COR-L47 (cell line): ENCODE measurements at places on chromosomes 4 and X.

DNA sequence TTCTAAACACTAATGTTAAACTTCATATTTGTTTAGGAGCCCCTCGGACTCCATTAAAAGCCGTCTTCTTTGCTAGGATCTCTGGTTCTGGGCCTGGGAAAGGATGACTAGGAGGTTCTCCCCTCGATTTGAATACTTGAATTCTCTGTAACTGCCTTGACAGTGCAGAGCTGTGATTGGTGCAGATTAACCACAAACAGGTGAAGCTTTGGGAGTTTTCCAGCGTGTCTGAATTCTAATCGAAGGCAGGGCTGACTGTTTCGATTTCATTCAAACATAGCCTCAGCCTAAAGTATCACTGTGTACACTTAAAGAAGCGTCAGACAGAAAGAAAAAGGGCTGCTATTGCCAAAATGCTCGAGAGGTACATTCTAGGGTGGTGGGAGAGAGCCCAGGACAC, 29.0 kb downstream of the TFDP3 start:
- DNase-seq, result no peak

DNA sequence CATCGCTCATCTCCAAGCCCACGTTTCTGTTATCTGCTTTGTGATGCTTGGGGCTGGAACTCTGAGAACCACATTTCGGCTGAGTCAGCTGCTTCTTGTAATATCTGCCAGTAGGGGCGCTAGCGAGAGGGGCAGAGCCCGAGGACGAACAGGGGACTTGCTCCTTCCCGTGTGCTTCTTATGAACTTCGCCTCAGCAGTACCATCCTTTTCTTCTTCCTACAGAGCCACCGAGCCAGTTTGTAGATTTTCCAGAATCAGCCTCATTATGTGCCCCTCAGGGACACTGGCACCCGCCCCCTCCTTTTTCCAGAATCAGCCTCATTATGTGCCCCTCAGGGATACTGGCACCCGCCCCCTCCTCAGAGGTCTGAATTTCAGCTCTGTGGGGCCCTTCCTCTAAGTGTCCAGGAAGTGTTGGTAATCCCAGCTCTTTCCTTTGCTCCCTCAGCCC, 441.7 kb upstream of the RASGEF1B start:
- DNase-seq, result peak; percentile 13

DNA sequence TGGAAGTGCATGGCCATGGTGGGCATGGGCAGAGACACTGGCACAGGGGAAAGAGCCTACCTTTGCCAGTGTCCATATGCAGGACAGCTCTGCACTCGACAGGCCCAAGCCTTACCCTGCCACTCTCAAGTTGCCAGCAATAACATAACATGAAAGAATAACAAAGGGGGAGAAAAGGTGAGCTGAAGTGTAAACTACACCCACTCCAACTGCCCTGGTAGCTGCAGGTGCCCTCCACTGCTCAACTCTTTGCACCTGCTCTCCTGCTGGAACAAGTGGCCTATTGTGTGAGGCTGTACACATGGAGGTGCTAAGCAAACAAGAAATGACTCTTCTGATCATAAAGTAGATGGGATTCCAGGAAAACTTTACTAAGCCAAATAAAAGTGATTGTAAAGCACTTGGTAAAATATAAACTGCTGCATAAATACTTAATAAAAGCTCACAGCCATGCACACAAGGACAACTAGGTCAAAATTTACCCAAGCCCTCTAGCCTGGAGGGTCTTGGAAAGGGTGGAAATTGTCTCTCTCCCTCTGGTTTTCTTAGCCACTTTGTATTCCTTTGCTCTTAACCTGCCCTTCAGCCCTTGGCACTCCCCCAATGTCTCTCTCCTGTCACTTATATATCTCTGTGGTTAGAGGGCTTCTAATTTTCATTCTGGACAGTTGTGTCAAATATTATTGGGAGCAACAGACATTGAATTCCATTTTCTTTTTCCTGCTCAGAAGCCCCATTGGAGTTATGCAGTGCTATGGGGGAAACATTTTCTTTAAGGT, 261.2 kb upstream of the GPC4 start:
- DNase-seq, result peak; percentile 23

- no peak for DNase-seq
These were observed 33.3 kb upstream of the GALNT7 start for GRCh38 chr4:173135241-173135847.

DNA sequence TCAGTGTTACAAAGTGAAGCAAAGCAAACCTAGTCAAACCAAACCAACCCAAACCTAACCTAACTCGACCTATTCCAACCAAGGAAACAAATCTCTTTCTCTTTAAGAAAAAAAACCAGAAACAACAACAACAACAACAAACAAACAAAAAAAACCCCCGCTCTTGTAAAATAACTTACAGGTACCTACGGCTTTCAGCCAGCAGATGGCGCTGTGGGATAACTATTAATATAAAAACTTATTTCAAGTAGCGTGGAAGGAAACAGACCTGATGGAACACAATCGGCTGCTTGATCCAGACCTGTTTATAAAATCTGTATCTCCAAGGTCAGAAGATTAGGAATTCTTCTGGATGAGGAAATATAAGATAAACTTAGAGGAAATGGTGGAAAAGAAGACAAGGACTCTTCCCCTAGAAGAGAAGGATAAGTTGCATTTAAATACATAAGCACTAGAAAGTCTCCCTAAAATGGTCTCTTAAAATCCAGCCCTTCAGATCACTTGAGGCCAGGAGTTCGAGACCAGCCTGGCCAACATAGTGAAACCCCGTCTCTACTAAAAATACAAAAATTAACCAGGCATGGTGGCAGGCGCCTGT, 34.4 kb upstream of the CDKL5 start:
- DNase-seq, result peak; percentile 20

- no peak for DNase-seq
These were observed 7.5 kb downstream of the YY2 start for GRCh38 chrX:21863241-21863640.

- peak; percentile 54 for DNase-seq
These were observed 105.2 kb downstream of the RNF150 start for GRCh38 chr4:141028024-141028529.

DNA sequence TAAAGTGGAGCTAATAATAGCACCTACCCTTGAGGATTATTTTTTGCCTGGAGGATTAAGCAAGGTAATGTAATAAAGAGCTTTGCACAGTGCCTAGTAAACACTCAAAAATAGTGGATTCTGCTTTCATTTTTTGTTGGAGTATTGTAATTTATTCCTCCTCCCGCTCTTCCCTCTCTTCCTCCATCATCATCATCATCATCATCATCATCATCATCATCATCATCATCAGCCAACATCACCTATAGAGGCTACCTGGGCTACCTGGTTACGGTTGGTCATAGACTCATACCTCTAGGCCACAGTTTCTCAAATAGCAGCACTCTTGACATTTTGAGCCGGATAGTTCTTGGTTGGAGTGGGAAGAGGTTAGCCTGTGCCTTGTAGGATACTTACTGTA, 126.9 kb upstream of the TEX13A start:
- no peak for DNase-seq

GRCh38 chrX:56798866-56799758, 70.1 kb downstream of the NBDY start:
- DNase-seq, result no peak

DNA sequence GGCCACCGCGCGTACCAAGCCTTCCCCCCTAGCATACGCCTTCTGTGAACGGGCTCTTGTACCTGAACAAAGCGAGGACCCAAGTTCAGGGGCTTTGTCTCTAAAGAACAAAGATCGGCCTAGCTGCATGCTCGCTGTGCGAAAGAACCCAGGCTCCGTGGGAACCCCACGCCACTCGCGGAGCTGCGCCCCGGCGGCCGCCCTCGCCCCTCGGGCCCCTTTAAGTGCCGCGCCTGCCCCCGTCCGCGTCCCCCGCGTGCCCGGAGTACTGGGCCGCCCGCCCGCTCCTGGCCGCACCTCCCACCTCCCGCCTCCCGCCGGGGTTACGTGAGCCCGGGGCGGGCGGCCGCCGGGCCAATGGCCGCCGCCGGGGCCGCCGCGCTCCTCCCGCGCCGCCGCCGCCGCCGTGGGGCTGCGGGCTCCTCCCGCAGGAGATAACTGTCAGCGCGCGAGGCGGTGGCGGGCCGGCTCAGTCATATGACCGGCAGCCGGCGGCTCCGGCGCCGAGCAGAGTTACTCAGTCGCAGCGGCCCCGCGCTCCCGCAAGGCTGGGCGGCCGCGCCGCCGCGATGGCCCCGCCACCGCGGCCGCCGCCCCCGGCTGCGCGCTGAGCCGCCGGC, at the start of gene FNIP2:
FNIP2 (plus strand) TSS at position 472 of the 620 bp plus-strand sequence. CDS start 187 bp downstream, outside the sequence.
- peak; percentile 84 for DNase-seq
